ENCODE measurements at places on chromosomes 5 and 9.
A peak's percentile ranks its signal among the peaks of the same experiment; 100 is the strongest.

DNA sequence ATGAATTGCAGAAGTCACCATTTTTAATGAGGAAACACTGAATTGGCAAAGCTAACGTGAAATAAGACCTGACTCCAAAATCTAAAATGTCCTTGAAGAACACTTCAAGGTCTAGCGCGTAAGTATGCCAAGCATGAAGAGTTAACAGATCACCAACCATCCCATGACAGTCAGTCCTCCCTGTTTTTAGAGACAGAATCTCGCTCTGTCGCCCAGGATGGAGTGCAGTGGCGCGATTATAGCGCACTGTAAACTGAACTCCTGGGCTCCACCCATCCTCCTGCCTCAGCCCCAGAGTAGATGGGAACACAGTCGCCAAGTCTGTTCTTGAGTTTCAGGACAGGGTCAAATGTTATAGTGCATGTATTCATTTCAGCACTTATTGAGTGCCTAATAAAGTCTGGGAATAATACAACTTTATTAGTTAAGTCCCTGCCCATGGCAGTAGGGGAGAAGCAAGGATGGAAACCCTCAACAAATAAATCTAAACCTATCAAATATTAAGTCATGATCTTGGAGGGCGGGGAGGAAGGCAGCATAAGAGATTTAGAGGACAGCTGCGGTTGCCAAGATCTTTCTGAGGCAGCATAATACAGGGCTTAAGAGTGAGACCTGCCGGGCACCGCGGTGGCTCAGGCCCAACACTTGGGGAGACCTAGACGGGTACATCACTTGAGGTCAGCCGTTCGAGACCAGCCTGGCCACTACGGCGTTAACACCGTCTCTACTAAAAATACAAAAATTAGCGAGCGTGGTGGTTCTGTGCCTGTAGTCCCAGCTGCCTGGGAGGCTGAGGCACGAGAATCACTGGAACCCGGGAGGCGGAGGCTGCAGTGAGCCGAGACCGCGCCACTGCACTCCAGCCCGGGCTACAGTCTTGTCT is 1.1 kb downstream of the ATPSCKMT start:
- DNase-seq = no peak

DNA sequence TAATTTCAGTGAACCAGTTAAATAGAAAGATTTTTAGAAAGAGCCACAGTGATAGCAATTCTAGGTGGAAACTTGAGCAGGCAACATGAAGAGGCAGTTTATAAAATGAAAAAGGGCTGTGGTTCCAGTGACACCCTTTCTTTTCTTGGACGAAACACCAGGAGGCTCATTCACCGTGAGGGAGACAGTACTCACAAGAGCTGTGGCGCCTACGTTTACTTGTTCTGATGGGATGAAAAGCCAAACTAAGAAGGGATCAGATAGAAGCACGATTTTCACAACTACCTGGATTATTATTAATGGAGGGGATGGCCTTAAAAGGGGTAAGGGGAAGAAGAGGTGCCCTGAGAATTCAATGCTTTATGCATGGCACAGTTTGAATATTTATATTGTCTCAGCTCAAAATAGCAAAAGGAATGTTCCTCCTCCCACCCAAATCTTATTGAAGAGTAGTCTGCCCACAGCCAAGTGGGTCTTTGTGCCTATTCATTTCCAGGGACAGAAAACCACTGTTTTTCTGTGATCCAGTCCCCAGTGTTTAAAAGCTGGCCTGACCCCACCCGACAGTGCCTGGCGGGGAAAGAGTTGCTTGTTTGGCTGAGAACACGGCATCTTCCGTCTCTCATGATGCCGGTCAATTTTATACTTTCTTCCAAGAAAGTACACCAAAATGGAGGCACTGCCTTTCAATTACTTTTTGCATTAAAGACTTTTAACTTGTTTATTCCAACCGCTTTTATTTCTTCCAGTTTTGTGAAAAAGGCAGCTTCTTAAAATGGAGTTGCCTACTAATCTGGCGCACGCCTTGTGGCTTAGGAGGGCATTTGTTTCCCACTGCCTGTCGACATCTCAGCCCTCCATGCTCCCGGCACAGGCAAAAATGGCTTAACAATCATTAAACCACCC is 51.9 kb downstream of the HABP4 start:
- no peak for DNase-seq

DNA sequence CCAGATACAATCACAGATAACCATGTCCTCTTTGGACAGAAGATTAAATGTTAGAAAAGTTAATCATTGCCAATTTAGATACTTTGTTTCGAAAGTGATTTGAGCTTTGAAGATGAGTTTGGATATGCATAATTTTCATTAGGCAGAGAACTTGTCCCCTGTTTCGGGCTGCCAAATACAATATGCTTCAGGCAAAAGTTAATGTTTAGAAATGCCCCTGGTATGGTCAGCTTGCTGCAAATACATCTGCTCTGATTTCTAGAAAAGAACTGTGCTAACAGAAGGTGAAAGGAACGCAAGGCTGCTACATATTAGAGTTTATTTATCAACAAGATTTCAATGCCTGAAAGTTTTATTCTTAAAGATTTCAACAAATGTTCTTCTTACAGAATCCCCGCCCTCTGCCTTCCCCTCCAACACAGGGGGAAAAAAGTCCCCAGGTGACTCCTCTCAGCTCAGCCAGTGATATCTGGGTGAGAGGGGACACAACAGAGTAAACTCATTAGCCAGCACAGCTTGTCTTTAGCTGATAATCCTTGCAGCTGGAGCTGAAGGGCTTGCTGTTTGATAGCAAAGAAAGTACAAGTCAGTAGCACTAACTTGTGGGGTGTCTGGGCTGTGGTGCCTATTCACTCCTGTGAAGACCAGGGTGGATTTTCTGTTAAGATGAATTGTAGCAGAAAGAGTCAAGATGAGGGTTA is 435.7 kb downstream of the DMAC1 start:
- no peak for DNase-seq

DNA sequence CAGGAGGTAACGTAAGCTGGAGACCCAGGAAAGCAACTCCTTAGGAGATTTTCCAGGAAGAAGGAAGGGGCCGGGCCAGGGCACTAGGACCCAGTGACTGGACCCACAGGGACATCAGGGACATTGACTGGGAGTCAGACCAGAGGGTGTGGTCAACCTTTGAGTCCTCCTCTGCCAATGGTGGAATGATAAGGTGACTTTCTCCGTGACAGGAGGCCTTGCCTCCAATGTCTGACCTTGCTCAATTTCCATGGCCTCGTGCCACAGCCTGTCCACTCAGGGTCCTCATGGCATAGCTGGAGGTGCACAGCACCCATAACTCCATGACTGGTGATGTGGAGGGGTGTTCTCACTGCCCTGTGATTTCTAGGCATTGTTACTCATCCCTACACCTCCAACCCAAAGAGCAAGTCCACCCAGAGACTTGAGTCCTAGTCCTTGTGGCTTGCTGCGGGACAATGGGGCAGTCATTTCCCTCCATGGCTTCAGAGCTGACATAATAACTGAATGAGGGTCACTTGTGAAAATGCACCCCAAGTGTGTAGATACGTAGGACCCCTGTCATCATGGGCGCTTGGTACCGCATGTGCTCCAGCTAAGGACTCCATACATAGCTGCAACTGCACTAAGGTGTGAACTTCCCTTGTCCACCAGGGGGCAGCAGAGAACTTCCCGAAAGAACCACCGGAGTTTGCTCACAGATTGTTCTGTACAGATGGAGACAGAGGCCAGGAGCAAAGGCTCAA is 4.1 kb upstream of the AMBP start:
- peak; percentile 77 for DNase-seq

GRCh38 chr5:143308731-143309130 is 94.8 kb downstream of the NR3C1 start:
- DNase-seq = no peak

DNA sequence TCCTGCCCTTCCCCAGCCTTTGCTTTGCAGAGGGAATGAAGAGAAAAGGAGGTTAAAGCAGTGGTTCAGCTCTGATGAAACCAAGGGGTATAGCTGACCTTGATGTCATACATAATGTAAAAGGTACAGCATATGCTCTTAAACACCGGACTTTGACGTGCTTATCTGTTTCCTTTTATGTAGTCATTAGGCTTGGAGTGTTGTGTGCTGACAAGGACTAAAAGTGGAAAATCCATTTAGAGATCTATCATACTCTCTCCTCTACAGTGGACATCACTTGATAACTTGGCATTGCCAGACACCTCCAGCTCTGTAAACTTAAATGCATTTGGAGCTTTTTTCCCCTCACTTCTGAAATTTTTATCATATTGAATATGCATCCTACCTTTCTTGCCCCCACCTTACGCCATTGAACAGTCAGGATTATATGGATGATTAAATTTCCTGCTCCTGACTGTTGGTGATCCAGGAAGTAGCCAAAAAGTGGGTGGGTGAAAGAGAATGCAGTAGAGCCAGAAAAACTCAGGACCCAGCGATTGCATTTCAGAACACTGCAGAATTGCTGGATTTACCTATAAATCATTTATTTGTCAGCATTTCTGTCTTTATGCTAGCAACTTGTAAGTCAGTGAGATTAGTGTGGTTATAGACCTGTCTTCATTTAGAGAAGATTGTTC is 4.1 kb downstream of the TNFAIP8 start:
- DNase-seq = no peak

DNA sequence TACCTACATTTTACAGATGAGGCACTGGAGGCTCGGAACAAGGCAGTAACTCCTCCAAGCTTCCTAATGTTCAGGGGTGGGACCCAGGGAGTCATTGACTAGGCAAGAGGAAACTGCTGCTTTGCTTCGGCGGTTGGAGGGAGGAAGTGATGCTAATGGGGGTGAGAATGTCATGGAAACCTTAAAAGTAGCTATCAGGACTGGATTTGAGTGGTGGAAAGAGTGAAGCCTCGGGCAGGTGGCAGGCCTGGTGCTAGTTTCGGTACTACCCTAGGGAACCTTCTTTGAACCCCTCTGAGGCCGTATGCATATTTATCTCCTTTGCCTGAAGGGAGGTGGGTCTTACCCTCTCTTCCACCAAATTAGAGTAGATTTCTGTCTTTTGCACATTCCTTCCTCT is 1.6 kb downstream of the BSPRY start:
- no peak for DNase-seq

GRCh38 chr5:101024299-101024698 is 121.2 kb upstream of the ST8SIA4 start:
- DNase-seq = no peak

DNA sequence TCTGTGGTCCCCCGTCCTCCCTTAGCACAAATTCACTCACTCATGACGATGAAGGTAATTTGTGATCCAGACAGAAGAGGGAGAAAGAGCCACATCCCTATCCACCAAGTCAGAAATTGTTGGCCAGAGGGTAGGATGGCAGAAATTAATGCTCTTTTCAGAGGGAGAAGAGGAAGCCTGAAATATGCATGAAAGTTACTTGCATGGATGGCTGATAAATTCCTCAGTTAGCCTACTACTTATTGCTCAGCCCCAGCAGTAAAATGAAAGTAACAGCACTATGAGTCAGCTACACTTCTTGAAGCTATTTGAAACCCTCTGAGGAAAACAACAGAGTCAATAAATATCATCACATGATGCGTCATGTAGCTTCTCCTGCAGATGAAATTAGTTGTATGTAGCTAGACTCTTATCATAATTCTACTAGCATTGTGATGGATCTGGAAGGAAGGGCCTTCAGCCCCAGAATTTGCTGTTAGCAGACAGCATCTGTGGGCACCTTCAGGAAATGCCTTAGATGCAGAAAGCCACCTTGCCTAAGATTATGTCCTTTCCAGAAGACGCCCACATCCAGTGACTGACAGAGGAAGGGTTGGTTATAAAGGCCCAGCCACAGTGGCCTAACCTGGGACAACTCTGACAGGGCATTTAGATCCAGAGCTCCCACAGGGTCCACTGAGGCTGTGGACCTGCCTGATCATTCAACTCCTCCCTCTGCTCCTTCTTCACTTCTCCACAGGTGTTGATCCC is 81.2 kb upstream of the CCDC112 start:
- DNase-seq = no peak

DNA sequence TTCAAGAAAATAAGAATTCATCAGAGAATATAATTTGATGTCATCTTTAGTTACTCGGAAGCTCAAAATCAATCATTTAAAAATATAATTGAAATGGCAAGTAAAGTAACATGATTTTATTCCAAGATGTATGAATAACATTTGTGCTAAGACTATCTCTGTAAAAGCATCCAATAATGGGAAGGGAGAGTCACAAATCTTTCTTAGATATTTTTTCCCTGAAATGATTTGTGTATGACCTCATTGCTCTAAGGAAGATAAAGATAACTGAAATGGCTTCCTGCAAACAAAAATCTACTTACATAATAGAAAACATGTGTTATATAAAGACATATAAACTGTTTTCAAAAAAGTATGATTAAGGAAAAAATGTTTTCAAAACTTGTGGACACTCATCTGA is 97.4 kb upstream of the FGF10 start:
- DNase-seq = no peak

- no peak for DNase-seq
Measured at GRCh38 chr9:69471433-69471832, 146.4 kb downstream of the ENTREP1 start.

DNA sequence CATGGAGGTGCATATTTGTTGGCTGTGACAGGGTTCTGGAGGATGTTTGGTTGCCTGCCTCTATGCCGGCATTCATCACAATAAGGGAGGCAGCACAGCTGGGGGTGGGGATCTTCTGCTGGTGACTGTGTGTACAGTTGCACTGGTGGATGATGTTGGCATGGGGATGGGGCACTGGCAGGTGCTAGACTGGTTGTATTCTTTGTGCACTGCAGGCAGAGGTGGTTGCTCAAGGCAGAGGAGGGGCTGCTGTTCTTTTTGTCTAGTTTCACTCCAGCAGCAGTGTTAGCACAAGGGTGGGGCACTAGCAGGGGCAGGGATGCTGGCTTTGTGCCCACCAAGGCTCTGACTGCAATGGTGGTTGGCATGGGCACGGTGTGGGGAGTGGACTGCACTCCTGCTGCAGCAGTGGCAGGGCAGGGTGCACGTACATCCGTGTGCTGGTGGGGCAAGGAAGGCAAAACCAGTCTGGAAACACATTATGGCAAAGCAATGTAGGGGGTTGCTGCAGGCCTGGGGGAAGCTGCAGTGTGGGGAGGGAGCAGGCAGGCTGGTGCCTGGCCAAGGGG is 69.3 kb downstream of the ISOC1 start:
- no peak for DNase-seq

DNA sequence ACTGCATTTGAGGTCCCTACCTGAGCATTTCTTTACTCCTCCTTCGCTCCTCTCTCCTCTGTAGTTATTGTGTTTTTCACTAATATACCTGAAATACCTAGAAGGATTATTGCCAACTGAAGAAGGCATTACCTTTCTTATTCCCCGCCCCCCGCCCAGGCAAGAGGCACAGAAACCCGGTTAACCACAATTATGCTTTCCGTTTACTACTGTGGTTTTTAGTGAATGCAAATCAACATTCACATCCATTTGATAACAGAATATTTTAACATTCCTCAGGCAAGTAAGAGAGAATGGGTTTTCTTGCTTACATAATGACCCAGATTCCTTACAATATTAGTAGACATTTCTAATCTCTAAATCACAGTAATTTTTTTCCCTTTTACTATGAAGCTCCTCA is 136.9 kb downstream of the PCSK5 start:
- no peak for DNase-seq

- DNase-seq = peak; percentile 72
Measured at GRCh38 chr5:157143127-157143971, 684 bp upstream of the MED7 start.

DNA sequence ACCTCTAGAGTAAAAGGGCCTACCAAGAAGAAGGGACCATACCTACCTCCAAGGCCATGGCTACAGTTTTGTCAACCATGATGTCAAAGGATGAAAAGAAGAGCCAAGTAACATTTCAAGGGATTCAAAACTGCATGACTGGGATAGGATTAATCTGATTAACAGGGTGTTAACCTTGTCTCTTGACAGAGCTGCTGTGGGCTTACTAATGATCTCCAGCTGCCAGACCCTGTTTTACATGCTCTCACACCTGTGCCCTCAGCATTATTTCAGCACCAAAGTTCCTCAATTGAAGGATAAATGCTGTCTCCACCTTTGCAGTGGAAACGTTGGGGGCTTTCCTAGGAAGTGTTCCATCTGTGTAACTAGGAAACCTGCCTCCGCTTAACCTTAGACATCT is 78.3 kb downstream of the DMAC1 start:
- DNase-seq = no peak

All from cerebellar nuclear complex (tissue), 1 donor.